ENCODE measurements at places on chromosomes 1 and 21. TPM values are rescaled to one million over a fixed set of nuclear protein-coding genes. Genes with fewer than 3 reads are reported as not detected.

- DNase-seq: no peak
Observed at GRCh38 chr1:6271554-6271953, 10.7 kb upstream of the GPR153 start.

DNA sequence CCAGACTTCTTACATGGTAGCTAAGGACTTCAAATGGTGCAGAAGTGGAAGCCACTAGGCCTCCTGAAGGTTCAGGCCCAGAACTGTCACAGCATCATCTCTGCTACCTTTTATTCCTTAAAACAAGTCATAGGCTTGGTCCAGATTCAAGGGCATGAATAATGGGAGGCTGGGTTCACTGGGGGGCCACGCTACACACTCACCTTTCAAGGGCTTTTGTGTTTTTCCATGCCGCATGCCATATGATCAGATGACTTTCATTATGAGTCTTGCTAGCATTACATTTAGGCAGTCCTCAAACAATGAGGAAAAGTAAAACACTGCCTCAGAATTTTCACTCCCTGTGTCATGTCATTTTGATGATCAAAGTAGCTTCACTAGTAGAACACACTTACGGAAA, 83.4 kb downstream of the VPS26C start:
- no peak for DNase-seq

- no peak for DNase-seq
Observed at GRCh38 chr1:153776352-153776751, 1.1 kb downstream of the SLC27A3 start.

The ALX3 gene
- not detected for polyA plus RNA-seq

The APOBEC4 gene
- not detected for polyA plus RNA-seq

The SLC27A3 gene
- polyA plus RNA-seq: 85.0 TPM

The AKNAD1 gene
- polyA plus RNA-seq: 0.35 TPM

GRCh38 chr1:207698822-207699483, 52.9 kb upstream of the CD46 start:
- DNase-seq: peak; percentile 77

GRCh38 chr1:92953491-92953890, 7.8 kb downstream of the DIPK1A start:
- DNase-seq: no peak

- no peak for DNase-seq
Observed at GRCh38 chr1:198018529-198018928, 101.4 kb downstream of the LHX9 start.

- DNase-seq: no peak
Observed at GRCh38 chr1:228279011-228279721, 71.3 kb downstream of the OBSCN start.

The MYCBP gene
- polyA plus RNA-seq: 36.1 TPM

The NTNG1 gene
- 4.6 TPM for polyA plus RNA-seq

- peak; percentile 92 for DNase-seq
Observed at GRCh38 chr1:38046884-38047602, 450 bp upstream of the POU3F1 start.

The NUP210L gene
- polyA plus RNA-seq: not detected

The SPATA45 gene
- not detected for polyA plus RNA-seq

- no peak for DNase-seq
Observed at GRCh38 chr21:23162198-23162946, 2164.2 kb downstream of the NCAM2 start.

The PDZK1IP1 gene
- 1.5 TPM for polyA plus RNA-seq

The LMX1A gene
- polyA plus RNA-seq: not detected

- no peak for DNase-seq
Observed at GRCh38 chr1:37776946-37777516, 12.1 kb upstream of the EPHA10 start.

The DNAJC6 gene
- 27.0 TPM for polyA plus RNA-seq

GRCh38 chr21:41831866-41832595, 47.1 kb downstream of the PRDM15 start:
- DNase-seq: no peak

- peak; percentile 63 for DNase-seq
Observed at GRCh38 chr1:27391511-27392095, 819 bp upstream of the GPR3 start.

- DNase-seq: no peak
Observed at GRCh38 chr1:33880305-33880704, 16.4 kb downstream of the HMGB4 start.

DNA sequence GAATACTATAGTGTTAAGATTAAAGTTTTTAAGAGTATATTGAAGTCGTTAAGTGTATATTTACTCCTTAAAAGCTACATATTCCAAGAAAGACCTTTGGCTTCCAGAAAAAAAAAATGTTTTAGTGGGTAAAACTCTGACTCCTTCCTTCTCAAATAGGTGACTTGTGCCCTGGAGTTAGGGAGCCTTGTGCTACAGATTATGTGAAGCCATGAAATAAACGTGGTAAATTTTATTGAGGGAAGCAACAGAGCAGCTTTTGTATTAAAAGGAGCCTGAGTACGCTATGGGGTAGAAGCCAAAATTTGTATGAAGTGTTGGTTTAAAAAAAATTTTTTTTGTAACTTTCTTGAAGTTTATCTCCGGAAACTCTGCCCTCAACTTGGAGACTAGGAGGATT, 994 bp downstream of the RO60 start:
- no peak for DNase-seq

The TGFB2 gene
- 1.8 TPM for polyA plus RNA-seq

The BARHL2 gene
- not detected for polyA plus RNA-seq

DNA sequence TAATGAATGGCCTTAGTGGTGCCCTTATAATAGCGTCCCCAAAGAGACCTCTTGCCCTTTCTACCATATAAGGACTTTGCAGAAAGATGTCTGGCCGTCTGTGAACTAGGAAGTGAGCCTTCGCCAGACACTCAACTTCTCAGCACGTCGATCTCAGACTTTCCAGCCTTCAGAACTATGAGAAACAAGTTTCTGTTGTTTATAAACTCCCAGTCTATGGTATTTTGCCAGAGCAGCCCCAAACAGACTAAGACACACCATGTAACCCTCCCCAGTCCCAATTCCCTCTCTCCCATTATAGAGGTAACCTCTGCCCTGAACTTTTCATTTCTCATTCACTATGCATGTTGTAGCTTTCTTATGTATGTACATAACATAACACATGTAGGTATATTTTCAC, 55.7 kb downstream of the NID1 start:
- DNase-seq: no peak

The LCE1C gene
- polyA plus RNA-seq: not detected

GRCh38 chr1:7827126-7827955, 25.5 kb downstream of the UTS2 start:
- DNase-seq: no peak

The CTSK gene
- 7.9 TPM for polyA plus RNA-seq

DNA sequence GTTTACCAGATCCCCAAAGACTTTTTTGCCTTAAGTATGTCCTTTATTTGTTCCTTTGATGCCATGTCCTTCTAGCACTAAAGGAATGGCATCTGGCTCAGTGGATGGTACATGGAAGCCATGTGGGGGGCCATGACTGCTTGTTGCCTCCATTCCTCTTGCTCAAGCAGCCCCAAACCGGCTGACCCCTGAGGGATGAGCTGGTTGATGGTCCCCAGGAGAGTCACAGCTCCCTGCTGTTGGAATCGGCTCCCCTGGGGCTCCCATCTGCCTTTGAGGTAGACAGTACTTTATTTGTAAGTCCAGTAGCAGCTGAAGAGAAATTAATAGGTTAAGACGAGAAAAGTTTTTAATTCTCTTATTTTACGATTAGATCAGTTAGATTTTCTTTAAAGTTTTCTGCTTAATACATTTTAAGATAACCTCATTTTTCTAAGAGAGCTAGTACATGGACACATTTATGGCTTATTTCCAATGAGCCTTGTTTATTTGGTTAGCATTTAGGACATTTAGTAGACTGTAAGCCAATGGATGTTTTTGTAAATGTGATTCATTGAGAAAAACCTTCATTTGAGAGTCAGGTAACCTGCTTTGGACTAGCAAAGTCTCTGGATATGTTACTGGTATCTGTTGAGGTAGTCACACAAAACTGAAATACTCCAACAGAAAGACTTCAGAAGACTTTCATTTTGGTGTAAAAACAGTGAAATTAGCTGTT, 88.2 kb downstream of the CAMTA1 start:
- no peak for DNase-seq

- DNase-seq: no peak
Observed at GRCh38 chr1:107195476-107195875, 54.6 kb downstream of the NTNG1 start.

GRCh38 chr1:28447679-28448078, 58.2 kb upstream of the RCC1 start:
- DNase-seq: no peak

The TCHHL1 gene
- not detected for polyA plus RNA-seq

DNA sequence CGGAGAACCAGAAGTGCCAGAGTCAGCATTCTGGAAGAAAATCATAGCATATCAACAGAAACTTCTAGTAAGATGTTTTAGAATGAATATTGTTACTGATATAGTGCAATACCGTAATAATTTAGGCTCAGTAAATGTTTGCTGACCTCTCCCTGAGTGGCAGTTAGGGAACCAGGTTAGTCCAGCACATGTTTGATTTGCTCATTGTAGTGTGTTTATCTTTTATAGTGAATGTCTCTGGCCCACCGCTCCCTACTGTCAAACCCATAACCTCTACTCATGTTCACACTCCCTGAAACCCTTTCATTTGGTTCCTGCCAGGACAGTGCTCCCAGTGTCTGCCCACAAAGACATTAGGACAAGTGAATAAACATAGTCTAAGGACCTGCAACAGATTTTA, 102.7 kb downstream of the ZP4 start:
- no peak for DNase-seq

The LCE1F gene
- polyA plus RNA-seq: not detected

DNA sequence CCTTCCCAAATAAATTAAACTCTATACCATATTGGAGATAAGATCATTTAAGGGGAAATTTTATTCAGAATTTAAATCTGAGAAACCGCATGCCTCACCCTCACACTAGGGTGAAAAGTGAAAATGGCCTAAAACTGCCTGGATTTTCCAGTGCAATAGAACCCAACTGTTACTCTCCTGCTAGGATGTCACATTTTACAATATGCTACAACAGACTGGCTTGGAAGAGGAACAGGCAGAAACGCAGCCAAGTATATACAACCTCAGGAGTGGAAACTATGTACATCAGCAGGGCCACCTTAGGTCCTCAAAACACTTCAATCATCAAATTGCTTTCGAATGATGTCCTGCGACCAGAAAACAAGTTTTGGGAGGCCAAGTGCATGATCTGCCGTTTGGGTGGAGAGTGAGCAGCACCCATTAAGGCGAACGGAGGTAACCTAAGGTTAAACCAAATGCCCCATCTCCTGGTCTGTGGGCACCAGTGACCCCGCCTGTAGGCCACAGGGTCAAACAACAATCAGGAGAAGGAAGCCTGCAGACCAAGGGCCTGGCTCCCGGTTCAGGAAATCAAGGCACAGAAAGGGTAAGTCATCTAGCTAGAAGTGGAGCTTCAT, 4.9 kb downstream of the RCAN1 start:
- DNase-seq: no peak
